CD4-positive, alpha-beta memory T cell (primary cell): ENCODE measurements at places on chromosomes 6 and 20.

DNA sequence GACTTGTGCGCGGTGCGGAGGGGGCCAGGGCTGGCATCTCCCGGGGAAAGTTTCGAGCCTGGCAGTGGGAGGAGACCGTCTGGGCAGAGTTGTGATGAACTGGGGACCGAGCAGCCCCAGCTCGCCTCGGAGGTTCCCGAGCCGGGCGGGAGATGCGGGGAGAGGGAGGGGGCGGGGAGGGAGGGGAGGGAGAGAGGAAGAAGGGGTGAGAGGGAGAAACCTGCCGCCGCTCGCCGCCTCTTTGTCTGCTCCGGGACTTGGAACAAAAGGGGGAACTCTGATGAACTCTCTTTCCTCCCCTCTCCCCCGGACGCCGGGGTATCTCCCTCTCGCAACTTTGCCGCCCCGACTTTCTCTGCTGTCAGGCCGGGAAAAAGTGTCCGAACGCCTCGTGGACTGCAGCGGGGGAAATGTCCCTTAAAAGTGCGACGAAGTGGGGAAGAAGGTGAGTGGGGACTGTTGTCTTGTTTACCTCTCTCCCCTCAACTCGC lies 72.7 kb downstream of the SOX4 start:
- no peak for DNase-seq

GRCh38 chr6:90397929-90398674 lies 101.5 kb upstream of the BACH2 start:
- DNase-seq, result peak; percentile 73

GRCh38 chr6:12017263-12017662 lies 5.2 kb downstream of the HIVEP1 start:
- DNase-seq, result no peak

DNA sequence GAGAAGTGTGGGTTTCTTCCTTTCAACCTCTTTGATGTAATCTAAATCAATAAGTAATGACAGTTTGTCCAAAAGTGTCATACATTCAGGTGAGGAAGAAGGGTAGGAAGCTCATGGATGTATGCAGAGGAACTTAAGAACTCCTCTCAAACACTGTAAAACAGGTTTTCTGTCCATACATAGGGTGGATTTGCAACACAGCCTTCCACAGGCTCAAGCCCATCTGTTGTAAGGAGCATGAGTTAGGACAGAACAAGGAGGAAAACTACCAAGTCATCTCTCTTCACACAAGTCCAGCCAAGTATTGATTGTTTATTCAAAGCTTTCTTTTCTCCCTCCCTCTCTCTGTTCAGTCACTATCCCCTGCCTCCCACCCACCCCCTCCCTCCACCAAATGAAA lies 49.0 kb upstream of the CDYL start:
- no peak for DNase-seq

DNA sequence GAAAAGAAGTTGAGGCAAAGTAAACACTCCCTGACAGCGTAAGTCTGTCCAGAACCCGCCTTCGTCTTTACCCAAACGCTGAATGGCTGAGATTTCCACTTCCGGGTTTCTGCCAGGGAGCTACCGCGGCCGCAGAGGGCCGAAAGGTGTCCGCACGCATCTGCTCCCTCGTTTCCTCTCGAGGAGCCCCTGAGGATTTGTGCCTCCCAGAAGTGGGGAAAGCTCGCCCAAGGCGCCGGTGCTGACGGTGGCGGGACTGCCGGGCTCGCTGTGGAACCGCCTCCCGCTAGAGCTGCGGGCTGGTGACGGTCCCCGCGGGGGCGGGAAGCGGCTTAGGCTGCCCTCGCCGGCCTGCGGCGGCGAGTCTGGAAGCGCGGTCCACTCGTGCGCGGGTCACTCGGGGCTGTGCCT lies 1760.2 kb upstream of the DEFB115 start:
- no peak for DNase-seq

GRCh38 chr20:31675828-31676608 lies 38.3 kb downstream of the COX4I2 start:
- peak; percentile 60 for DNase-seq

- no peak for DNase-seq
Measured at GRCh38 chr20:1782181-1782580, 113.0 kb upstream of the SIRPA start.

GRCh38 chr6:46052479-46052878 lies 36.8 kb upstream of the CLIC5 start:
- no peak for DNase-seq

DNA sequence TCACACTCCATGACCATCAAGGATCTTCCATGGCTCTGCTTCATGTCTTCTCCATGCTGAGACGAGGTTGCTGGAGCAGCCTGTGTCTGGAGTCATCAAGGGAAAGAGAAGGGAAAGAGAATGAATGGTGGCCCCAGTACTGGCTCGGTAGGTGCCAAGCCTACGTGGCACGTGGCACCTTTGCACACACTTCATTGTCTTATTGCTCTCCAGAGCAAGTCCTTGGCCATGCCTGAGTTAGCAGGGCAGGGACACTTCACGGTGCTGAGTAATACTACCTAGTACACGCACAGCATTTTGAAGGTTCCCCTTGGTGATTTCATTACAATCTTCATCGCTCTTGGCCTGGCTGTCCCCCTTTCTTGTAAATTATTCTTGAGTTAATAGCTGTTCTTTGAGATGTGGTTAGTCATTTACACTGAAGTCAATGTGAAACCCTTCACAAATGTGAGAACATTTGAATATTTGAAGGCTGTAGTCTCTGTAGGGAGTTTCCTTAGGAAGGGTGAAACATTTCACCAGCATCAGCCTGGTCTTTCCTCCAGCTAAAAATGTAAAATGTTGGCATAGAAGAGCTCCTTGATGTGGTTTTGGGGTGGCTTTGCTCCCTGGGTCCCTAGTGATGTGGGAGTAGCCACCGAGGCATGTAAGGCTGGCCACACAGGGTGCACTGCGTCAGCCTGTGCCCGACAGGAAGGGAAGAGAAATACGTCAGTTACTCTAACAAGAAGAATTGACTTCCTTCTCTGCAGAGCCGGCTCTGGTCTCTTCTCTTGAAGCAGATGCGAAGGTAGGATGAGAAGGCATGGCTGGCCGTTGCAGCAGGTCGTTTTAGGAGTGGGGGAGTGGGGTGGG lies at the start of gene SYTL3:
Gene SYTL3, plus strand, starts transcription at position 766 of the 855 bp plus-strand sequence. CDS start 13,215 bp downstream, outside the sequence.
- DNase-seq, result peak; percentile 92

GRCh38 chr6:163711615-163712565 lies 297.4 kb downstream of the QKI start:
- DNase-seq, result no peak

DNA sequence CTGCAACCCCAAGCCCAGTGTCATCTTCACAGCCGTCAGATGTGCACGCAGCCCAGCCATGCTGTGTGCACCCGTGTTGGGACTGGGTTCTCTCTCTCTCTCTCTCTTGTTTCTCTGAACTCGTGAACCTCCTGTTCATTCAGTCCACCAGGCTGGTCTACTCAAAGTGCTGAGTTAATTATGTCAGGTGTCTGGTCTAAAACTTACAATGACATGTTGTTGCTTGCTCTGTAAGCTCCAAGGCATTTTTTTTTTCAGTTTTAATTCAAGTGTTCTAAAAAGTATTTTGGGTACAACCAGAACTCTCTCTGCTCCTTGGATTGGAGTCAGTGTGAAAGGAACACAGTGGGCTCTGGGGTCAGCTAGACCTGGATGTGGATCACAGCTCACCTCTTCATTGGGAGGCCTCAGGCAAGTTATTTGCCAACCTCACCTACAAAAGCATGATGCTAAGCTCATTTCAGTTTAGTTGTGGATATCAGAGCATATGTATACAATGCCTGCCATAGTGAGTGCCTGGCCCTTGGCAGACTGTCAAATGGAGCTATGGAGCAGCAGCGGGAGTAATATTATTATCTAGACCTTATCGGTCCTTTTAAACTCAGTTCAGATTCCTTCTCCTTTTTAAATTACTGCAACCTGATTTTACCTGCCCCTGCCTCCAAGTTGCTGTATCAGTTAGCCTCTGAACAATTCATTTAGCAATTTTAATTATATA lies 59.5 kb downstream of the PLEKHG1 start:
- DNase-seq, result no peak

- no peak for DNase-seq
Measured at GRCh38 chr6:152636021-152636608, 1.0 kb downstream of the SYNE1 start.

GRCh38 chr20:20014659-20015058 lies 2.5 kb upstream of the NAA20 start:
- DNase-seq, result no peak

- DNase-seq, result no peak
Measured at GRCh38 chr20:4272225-4272624, 256.9 kb upstream of the RNF24 start.

- no peak for DNase-seq
Measured at GRCh38 chr6:143507358-143508145, 4.0 kb downstream of the FUCA2 start.

- no peak for DNase-seq
Measured at GRCh38 chr20:48970681-48971365, 49.3 kb downstream of the ARFGEF2 start.

DNA sequence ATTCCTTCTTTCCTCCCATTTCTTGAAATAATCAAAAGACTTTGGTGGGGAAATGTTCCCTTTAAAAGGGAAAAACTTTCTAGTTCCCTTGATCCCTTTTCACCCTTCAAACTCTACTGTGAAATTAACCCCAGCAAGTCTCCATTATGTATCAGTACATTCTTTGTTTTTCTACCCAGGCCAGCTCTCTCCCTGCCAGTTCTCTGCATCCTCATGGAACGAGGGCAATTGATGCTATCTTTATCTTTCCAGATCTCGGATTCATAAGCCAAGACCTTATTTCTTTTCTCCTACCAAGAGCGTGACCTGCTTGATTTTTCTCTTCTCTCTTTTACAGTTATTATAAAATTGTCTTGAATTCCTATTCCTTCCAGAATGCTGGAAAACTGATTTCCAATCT lies 75.8 kb downstream of the ADGRB3 start:
- no peak for DNase-seq

- no peak for DNase-seq
Measured at GRCh38 chr6:96907498-96907897, 9.8 kb upstream of the NDUFAF4 start.

DNA sequence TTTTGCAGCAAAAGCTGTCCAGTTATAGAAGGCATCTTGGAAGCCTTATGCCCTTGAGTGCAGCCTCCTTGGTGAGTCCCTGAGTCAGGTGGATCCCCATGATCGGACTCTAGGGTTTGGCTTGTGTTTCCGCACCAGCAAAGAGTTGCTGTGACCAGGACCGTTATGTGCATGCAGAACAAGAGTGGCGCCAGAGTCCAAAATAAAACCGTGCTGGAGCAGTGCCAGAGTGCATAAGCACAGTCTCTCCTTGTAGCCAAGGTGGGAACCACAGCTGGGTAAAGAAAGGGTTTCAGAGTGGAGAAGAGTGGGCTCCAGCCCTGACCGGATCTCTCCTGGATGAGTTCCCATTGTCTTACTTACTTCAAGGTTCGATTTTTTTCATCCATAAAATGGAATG lies 58.6 kb downstream of the FOXA2 start:
- no peak for DNase-seq

- DNase-seq, result no peak
Measured at GRCh38 chr6:126628125-126628524, 288.2 kb downstream of the CENPW start.

GRCh38 chr20:45039475-45039820 lies 61.5 kb downstream of the KCNS1 start:
- no peak for DNase-seq

DNA sequence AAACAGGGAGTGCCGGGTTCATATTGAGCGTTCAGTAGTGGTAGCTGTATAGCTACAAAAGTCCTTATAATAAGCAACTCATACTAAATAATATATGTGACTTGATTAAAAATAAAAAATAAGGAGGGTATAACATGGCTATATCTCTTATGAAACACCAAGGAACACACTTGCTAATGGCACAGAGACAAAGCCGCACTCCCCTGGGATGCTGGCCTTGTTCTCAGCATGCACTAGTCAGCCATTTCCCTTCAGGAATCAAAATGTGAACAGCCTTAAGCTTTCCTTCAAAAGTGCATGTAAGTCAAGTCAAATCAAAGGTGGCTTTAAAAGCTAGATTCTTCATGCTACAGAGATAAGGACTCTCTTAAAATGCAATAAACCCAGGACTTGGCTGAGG lies 9.4 kb downstream of the HMGCLL1 start:
- DNase-seq, result no peak

DNA sequence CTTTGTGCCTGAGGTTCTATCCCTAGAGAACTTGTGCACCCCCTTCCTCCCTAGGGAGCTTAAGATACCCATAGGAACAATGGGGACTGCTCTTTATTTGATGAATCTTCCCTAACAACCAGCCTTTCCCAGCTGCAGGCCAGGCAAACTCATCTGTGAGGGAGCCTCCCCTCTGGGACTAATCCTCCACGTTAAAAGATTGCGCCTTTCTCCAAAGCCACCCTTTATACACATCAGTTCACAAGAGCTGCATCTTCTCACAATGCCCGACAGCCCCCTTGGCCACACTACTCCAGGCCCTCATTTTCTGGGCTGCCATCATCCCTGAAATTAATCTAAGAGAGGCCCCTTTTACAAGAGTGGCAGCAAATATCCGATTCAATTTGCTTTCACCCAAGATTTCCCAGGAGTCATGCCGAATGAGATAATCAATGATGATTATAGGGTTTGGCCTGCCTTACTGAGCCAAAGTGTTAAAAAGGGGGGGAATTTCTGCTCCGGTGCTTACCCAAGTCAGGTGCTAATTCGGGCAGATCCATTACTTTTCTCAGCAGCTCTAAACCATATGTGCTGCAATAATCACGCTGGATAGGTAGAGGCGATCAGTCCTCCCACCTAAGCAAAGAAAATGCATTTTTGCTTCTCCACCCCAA lies 336.5 kb downstream of the KIF16B start:
- no peak for DNase-seq

DNA sequence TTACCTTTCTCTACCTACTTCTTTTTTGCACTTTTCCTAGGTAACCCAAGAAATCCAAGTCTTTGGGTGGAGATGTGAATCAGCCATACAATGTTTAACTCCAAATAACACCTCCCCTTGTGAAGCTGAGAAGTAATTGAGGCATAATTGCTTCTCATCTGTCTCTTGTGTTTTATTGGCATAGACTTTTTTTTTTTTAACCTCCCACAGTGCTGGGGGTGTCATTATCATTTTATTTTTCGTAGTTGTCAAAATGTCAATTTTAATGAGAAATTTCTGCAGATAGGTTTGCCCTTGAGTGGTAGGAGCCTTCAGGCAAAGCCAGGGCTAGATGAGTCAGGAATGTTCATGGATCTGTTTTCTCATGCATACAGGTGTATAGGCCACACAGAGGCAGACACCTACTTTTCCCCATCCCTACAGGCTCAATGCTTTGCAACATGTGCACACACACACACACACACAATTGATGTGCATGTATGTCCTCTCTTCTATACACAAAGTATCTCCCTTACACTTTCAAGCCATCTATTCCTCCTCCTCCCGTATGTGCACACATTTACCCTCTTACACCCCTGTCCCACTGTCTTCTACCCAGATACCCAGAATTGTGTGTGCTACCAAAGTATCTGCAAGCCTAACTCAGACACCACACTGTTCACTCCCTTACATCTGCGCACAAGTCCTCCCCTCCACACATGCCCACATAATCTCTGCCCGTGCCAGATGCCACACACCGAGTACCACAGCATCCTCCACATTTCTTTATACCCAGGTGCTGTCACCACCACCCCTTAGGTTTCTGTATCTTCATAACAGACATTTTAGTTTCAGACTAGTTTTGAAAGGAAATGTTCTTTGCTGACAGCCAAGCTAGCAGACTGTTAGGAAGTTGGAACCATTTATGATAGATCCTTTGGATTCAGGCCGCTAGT lies 22.0 kb downstream of the RALY start:
- DNase-seq, result no peak
